ENCODE measurements at places on chromosomes 11 and 22.

DNA sequence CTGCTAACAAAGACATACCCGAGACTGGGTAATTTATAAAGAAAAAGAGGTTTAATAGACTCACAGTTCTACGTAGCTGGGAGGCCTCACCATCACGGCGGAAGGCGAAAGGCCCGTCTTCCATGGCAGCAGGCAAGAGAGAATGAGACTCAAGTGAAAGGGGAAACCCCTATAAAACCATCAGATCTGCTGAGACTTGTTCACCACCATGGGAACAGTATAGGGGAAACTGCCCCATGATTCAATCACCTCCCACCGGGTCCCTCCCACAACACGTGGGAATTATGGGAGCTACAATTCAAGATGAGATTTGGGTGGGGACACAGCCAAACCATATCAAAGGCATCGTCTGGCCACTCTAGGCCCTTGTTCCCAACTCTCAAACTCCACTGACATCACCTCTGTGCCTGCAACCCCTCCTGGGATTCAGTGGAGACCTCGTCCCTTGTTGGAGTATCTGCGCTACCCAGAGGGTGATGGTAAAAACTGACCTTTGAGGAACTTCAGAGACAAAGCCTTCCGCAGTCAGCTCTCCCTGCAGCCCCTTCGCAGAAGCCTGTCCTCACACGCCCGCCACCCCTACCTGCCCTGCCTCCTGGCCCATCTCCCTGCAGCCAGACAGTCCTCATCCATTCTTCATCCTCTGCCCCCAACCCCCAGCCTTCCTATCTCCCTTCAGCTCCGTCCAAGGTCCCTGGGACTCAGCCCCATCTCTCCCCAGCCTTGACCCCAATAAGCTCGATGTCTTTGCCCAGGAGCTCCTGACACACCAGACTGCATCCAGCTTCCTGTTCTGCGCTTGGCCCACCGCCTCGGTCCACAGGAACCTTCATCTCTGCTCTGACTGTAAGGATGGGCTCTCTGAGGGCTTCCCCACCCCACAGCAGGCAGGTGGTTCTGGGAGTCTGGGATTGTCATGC lies 15.8 kb downstream of the CCND1 start:
- DNase-seq: peak; percentile 28

DNA sequence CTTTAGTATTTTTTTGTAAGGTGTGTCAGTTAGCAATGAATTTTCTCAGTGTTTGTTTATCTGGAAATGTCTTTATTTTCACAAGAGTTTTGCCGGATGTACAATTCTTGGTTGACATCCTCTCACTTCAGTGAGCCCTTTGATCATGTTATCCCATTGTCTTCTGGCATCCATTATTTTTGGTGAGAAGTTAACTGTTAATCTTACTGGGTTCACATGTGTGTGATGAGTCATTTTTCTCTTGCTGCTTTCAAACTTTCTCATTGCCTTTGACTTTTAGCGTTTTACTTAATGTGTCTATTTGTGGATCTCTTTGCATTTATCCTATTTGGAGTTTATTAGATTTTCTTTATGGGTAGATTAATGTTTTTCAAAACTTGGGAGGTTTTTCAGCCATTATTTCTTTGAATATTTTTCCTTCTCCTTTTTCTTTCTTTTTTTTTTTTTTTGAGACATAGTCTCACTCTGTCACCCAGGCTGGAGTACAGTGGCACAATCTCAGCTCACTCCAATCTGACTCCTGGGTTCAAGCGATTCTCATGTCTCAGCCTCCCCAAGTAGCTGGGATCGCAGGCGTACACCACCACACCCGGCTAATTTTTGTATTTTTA lies 100.5 kb upstream of the RRM1 start:
- no peak for DNase-seq

- peak; percentile 76 for DNase-seq
Measured at GRCh38 chr22:41925783-41926460, 684 bp downstream of the TNFRSF13C start.

GRCh38 chr11:116823031-116823843 lies at the start of gene APOA4:
TSS of gene APOA4 (minus strand) at chr11:116823304. CDS start at chr11:116823191, 113 bp downstream.
- DNase-seq: no peak

DNA sequence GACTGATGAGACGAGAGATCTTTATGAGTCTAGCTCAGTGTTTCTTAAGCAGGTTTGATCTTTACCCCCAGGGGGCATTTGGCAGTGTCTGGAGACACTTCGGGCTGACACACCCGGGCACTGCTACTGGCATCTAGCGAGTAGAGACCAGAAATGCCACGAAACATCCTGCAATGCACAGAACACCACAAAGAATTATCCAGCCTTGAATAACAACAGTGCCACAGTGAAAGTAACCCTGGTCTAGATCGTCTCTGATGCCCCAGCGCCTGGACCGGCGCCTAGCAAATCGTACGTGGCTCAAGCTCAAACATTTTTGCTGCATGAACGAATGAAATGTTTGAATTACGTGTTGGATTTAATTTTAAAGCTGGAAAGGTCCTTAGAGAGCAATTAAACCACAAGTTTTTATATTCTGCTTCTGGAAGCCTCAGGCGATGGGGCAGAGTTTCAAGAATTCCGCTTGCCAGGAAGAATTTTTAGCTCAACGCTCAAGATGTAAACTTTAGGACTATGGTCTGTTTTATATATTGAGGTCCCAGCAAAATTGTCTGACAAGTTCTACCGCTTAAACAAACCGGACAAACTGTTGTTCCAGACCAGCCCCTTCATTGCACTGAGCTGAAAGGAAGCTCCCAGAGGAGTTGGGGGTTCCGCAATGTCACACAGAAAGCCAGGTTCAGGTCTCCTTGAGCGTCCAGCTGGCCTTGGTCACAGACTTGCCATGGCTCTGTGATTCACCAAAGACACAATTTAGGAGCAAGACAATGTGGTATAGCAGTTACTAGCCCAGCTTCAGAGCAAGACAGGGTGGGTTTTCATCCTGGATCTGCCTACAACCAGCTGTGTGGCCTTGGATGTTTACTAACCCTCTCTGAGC lies 44.2 kb upstream of the SMTN start:
- DNase-seq: no peak

DNA sequence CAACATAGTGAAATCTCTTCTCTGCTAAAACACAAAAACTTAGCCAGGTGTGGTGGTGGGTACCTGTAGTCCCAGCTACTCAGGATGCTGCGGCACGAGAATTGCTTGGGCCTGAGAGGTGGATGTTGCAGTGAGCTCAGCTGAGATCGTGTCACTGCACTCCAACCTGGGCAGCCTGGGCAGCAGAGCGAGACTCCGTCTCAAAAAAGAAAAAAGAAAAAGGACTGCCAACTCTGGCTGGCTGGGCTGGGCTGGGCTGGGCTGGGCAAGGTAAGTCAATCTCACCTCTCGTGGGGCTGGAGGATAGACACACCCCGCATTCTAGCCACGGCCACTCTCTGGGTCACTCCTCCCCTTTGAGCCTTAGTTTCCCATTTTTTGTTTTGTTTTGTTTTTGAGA lies 26.9 kb downstream of the TEF start:
- no peak for DNase-seq

DNA sequence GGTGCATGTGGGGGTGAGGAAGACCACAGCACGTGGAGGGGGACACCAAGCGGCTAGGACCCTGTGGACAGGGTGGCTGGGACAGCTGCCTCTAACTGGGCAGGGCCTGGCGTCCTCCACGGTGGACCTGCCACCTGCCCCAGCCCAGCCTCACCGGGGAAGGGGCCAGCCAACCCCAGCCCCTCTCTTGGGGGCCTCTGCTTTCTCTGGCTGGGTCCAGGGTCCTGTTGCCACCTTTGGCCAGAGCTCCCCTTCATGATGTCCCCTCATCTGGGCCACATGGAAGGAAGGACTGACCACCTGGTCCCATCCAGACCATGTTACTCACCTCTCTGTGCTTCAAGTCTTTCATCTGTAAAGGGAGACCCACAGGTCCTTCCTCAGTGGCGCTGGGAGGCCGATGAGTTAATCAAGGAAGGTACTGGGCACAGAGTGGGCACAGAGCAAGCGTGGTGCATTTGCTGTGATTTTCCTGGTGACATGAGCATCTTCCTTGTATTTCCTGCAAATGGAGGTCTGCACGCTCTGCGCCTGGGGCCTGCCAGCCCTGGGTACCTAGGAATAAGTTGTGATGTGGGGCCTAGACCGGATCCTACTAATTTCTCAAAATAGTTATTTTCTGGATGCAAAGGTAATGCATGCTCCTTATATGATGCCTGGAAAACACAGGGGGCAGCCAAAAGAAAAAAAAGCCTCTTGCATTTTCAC lies 538.4 kb downstream of the TBC1D22A start:
- DNase-seq: no peak

Data from lower lobe of right lung (tissue), 2 donors.